Right atrium auricular region (tissue), 2 donors: ENCODE measurements at places on chromosomes 2 and 18. TPM values are rescaled to one million over a fixed set of nuclear protein-coding genes. Genes with fewer than 3 reads are reported as not detected.

DNA sequence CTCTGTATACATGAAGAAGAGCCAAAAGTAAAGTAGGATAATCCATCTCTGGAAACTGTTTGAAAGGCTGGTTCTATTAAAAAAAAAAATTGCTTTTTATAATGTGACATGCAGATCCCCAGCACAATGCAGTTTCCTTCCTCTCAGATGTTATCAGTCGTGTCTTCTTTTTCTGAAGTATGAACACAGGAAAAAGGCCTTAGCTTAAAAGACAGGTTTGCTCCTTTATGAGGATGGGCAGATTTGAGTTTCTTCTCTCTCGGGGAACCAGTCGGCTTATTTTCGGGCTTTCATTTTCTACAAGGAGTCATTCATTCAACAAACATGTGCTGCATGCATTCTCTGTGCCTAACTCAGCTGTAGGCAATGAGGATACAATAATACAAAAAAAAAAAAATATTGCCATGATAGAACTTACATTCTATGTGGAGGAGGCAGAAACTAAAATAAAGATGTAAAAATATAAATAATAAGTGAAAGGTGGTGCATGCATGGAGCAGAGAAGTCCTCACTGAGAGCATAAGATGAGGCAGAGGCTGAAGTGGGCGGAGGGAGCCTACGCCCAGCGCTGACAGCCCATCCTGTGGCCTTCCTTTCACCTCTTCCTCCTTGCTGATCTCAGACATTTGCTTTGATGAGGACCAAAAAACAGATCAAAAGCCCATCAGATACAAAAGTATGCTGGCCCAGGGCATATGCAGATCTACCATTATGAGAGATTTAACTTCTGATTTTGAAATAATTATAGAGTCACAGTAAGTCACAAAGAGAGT lies at the start of gene CD226:
CD226 (minus strand) TSS at position 513 of the 773 bp plus-strand sequence; CDS start at position 46, 467 bp downstream.
- peaks cover 3% of the 10 kb centered on the region for H3K4me1 ChIP-seq
- no peaks in the 10 kb centered on the region for H3K36me3 ChIP-seq
- H3K4me3 ChIP-seq: no peak within 1 kb of the TSS
- no peak within 1 kb of the TSS for H3K27ac ChIP-seq
- DNase-seq: no peak
- H3K27me3 ChIP-seq: no peaks in the 10 kb centered on the region

GRCh38 chr2:33552758-33553461 lies 46.2 kb downstream of the FAM98A start:
- H3K36me3 ChIP-seq: peaks cover 7% of the 10 kb centered on the region
- H3K27ac ChIP-seq: no peak overlapping the region
- H3K27me3 ChIP-seq: no peaks in the 10 kb centered on the region
- H3K4me1 ChIP-seq: no peaks in the 10 kb centered on the region
- no peak for DNase-seq
- H3K4me3 ChIP-seq: no peak overlapping the region

- no peaks in the 10 kb centered on the region for H3K27me3 ChIP-seq
- DNase-seq: no peak
- peaks cover 11% of the 10 kb centered on the region for H3K36me3 ChIP-seq
- H3K27ac ChIP-seq: no peak overlapping the region
Measured at GRCh38 chr2:157821519-157822131, 54.5 kb downstream of the ACVR1 start.

- no peaks in the 10 kb centered on the region for H3K4me1 ChIP-seq
- no peak overlapping the region for H3K4me3 ChIP-seq
- H3K27me3 ChIP-seq: no peaks in the 10 kb centered on the region
Measured at GRCh38 chr2:126715576-126716406, 59.8 kb downstream of the GYPC start.

GRCh38 chr2:174641168-174641567 lies 43.6 kb upstream of the WIPF1 start:
- no peaks in the 10 kb centered on the region for H3K4me1 ChIP-seq
- H3K4me3 ChIP-seq: no peak overlapping the region
- no peaks in the 10 kb centered on the region for H3K27me3 ChIP-seq
- H3K36me3 ChIP-seq: no peaks in the 10 kb centered on the region
- DNase-seq: no peak

DNA sequence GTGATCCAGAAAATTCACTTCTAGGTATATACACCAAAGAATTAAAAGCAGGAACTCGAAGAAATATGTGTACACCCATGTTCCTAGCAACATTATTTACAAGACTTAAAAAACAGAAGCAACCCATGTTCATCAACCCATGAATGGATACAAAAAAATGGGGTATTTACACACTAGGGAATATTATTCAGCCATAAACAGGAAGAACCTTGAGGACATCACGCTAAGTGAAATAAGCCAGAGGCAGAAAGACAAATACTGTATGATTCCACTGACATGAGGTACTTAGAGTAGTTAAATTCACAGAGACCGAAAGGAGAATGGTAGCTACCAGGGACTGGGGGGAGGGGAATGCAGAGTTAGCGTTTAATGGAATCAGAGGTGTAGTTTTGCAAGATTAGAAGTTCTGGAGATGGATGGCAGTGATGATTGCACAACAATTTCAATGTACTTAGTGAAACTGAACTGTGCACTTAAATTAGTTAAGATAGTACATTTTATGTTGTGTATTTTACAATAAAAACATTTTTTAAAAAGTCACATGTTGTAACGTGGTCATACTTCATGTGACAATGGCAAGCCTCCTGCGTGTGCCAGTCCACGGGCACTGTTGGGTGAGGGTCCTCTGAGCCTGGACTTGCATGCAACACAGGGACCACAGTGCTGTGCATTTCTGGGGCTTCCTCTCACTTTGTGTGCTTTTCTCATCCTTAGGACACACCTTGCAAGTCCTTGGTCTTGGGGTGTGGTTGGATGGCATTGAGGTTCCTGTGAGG lies 206.1 kb upstream of the HDAC4 start:
- H3K27me3 ChIP-seq: no peaks in the 10 kb centered on the region
- no peaks in the 10 kb centered on the region for H3K4me1 ChIP-seq
- H3K27ac ChIP-seq: no peak overlapping the region
- peak; percentile 38 for DNase-seq
- H3K36me3 ChIP-seq: no peaks in the 10 kb centered on the region

GRCh38 chr2:238936162-238937052 lies 88.5 kb downstream of the TWIST2 start:
- no peak overlapping the region for H3K27ac ChIP-seq
- H3K27me3 ChIP-seq: no peaks in the 10 kb centered on the region
- no peaks in the 10 kb centered on the region for H3K4me1 ChIP-seq
- no peaks in the 10 kb centered on the region for H3K36me3 ChIP-seq
- H3K4me3 ChIP-seq: no peak overlapping the region
- DNase-seq: peak; percentile 46

DNA sequence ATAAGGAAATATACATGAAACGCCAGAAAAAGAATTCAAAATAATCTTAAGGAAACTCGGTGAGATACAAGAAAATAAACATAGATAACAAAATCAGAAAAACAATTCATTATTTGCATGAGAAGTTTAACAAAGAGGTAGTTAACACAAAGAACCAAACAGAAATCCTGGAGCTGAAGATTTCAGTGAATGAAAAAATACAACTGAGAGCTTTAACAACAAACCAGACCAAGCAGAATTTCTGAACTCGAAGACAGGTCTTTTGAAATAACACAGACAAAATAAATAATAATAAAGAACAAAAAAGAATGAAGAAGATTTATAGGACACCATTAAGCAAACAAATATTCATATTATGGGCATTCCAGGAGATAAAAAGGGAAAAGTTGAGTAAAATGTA lies 204.7 kb downstream of the ATAD2B start:
- no peak overlapping the region for H3K27ac ChIP-seq
- DNase-seq: no peak
- H3K4me3 ChIP-seq: no peak overlapping the region
- H3K36me3 ChIP-seq: no peaks in the 10 kb centered on the region
- H3K27me3 ChIP-seq: no peaks in the 10 kb centered on the region

GRCh38 chr2:118535818-118536212 lies 311.6 kb downstream of the EN1 start:
- H3K27ac ChIP-seq: no peak overlapping the region
- H3K27me3 ChIP-seq: no peaks in the 10 kb centered on the region
- no peaks in the 10 kb centered on the region for H3K4me1 ChIP-seq
- no peak for DNase-seq

Gene CYP27A1
- total RNA-seq: 23.4 TPM

- H3K4me1 ChIP-seq: no peaks in the 10 kb centered on the region
- peak overlapping the region; percentile 89 for H3K27ac ChIP-seq
- DNase-seq: no peak
- peaks cover 3% of the 10 kb centered on the region for H3K36me3 ChIP-seq
- H3K27me3 ChIP-seq: no peaks in the 10 kb centered on the region
- H3K4me3 ChIP-seq: peak overlapping the region; percentile 84
Measured at GRCh38 chr2:55518841-55519165, 715 bp upstream of the CFAP36 start.

GRCh38 chr18:45738660-45739059 lies 14.7 kb downstream of the SLC14A1 start:
- no peak overlapping the region for H3K27ac ChIP-seq
- no peaks in the 10 kb centered on the region for H3K4me1 ChIP-seq
- no peaks in the 10 kb centered on the region for H3K36me3 ChIP-seq
- H3K4me3 ChIP-seq: no peak overlapping the region

- H3K36me3 ChIP-seq: no peaks in the 10 kb centered on the region
- H3K4me3 ChIP-seq: no peak overlapping the region
- DNase-seq: no peak
- no peaks in the 10 kb centered on the region for H3K27me3 ChIP-seq
- H3K4me1 ChIP-seq: no peaks in the 10 kb centered on the region
Measured at GRCh38 chr2:141105763-141106162, 1025.1 kb downstream of the LRP1B start.

Gene SIX3
- total RNA-seq: not detected

Gene FOXI3
- not detected for total RNA-seq

DNA sequence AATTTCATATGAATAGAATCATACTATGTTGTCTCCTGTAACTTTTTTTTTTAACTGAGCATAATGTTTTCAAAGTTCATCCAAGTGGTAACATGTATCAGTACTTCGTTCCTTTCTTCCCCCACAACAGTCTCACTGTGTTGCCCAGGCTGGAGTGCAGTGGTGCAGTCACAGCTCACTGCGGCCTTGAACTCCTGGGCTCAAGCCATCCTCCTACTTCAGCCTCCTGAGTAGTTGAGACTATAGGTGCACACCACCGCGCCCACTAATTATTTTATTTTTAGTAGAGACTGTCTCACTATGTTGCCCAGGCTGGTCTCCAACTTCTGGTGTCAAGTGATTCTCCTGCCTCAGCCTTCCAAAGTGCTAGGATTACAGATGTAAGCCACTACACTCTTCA lies 23.4 kb upstream of the TET3 start:
- peaks cover 27% of the 10 kb centered on the region for H3K36me3 ChIP-seq
- H3K4me3 ChIP-seq: no peak overlapping the region
- H3K27ac ChIP-seq: no peak overlapping the region

- no peaks in the 10 kb centered on the region for H3K36me3 ChIP-seq
- no peaks in the 10 kb centered on the region for H3K27me3 ChIP-seq
- H3K27ac ChIP-seq: no peak overlapping the region
Measured at GRCh38 chr2:51299370-51299769, 267.4 kb upstream of the NRXN1 start.

DNA sequence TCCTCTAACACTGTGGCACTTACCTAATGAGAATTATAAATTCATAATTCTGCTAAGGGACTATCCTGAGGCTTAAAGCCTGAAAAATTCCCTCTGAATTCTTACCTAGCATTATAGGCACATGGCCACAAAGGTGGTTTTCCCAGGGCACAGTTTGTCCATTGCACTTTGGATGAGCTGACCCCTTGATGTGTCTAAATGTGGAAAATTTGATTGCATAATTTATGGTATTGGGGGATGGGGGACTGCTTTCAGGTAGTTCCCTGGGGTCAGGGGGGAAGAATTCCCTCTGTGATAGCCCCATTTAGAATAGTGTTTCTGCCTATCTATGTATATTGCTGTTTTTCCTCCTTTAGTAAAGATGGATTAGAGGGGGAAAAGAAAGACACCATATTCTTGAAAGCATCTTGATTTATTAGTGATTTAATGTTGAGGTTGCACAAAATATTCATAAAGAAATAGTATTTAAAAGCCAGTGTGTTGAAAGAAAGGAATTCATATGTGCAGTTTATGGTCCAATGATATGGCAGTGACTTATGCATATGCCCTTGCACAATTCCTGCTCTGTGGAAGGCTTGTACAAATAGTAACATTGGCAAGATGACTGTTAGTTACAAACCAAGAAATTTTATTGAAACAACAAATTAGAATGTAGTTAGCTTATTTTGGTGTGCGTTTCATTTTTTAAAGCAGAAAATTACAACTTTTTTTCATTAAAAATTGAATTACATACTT lies 8.7 kb upstream of the HTR2B start:
- H3K36me3 ChIP-seq: no peaks in the 10 kb centered on the region
- DNase-seq: no peak
- no peak overlapping the region for H3K4me3 ChIP-seq
- peaks cover 7% of the 10 kb centered on the region for H3K4me1 ChIP-seq
- no peaks in the 10 kb centered on the region for H3K27me3 ChIP-seq
- H3K27ac ChIP-seq: no peak overlapping the region

- DNase-seq: no peak
- no peaks in the 10 kb centered on the region for H3K4me1 ChIP-seq
- no peaks in the 10 kb centered on the region for H3K27me3 ChIP-seq
- H3K27ac ChIP-seq: no peak overlapping the region
- no peak overlapping the region for H3K4me3 ChIP-seq
- no peaks in the 10 kb centered on the region for H3K36me3 ChIP-seq
Measured at GRCh38 chr18:9897129-9897528, 11.4 kb downstream of the TXNDC2 start.

GRCh38 chr2:181005809-181006208 lies 25.4 kb downstream of the UBE2E3 start:
- no peaks in the 10 kb centered on the region for H3K27me3 ChIP-seq
- H3K4me3 ChIP-seq: no peak overlapping the region
- H3K27ac ChIP-seq: no peak overlapping the region
- no peaks in the 10 kb centered on the region for H3K36me3 ChIP-seq
- no peak for DNase-seq

DNA sequence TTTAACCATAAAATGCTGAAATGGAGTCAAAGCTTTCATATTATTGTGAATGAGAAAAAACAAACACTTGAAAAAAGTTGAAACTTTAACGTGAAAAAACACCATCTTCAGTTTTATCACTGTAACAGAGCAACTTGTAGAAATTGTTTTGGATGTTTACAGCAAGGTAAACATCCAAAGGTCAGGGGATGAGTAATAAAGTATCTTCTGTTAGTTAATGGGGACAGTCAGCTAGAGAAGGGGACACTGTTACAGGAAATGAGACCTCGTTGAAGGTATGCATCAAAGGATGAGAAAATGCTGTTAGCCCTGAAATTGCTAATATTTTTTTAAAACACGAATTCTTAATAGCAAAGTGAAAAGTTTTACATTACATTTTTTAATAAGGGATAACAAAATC lies 2.9 kb downstream of the RHBDD1 start:
- H3K4me3 ChIP-seq: no peak overlapping the region
- peaks cover 21% of the 10 kb centered on the region for H3K4me1 ChIP-seq
- H3K27me3 ChIP-seq: no peaks in the 10 kb centered on the region
- DNase-seq: no peak
- H3K27ac ChIP-seq: no peak overlapping the region
- H3K36me3 ChIP-seq: no peaks in the 10 kb centered on the region

DNA sequence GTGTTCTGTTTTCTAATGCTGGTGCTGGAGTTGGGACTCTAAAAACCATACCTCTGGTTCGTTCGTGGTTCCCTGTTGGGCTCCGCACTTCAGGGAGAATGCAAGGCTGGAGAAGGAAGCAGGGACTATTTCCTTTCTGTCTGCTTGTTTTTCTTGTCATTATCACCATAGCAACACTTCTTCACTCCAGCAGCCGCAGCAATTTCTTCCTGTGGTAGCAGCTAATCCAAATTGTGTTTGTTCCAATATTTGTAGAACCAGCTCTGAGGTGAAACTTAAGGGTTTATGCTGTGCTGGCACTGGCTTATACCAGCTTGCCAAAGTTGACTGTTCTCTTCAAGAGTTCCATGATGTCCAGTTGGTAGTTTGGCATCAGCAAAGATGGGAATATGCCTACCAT lies 301.4 kb upstream of the SYT4 start:
- no peaks in the 10 kb centered on the region for H3K27me3 ChIP-seq
- H3K36me3 ChIP-seq: no peaks in the 10 kb centered on the region
- no peak overlapping the region for H3K4me3 ChIP-seq
- peaks cover 6% of the 10 kb centered on the region for H3K4me1 ChIP-seq
